ENCODE measurements at places on chromosomes 4 and X.
A peak's percentile ranks its signal among the peaks of the same experiment; 100 is the strongest.

DNA sequence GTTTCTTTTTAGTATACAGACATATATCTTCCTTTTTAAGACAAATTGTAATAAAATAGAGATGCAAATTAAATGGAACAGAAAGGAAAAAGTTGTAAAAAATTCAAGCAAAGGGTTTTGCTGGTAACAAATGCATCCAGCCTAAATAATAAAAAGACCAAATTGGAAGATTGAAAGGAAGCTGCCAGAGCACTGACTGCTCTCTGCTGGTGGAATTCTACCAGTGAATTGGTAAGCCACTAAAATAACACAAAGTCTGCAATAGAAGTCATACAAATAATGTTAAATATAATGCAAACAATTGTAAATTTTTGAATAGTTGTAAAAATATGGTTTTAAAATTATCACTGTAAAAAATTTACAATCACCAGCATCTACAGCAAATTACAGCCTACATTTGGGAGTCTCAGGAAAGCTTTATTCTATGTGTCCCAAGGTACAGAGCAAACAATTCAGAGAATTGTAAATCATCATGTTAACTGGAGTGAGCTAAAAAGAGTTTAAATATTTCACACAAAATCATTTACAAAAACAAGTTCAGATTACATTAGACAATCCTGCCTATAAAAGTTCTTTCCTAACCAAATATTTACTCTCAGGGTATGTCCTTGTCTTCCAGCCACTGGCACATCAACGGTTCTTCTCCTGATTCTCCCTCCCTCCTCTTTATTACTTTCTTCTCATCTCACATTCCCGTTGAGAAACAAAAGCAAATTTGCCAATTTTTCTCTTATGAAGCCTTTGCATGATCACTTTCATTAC lies 1322.5 kb downstream of the PCDH7 start:
- DNase-seq = no peak

DNA sequence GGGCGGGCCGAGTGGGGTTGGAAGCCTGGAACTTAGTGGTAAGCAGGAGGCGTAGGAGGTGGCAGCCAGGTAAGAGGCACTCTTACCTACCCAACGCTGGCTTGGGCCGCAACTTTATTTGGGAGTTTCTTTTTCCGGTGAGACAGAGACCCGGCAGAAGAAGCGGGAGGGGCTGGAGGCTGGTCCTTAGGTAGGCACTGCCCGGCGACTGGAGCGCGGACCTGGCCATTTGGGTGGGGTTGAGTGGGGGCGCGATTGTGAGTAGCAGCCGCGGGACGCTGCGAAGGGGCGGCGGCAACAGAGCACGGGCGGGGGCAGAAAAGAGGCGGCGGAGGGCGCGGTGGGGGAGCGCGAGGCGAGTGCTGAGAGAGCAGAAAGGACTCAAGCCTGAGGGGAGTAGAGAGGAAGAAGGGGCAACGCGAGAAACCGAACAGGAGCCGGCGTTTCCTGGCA lies 334 bp upstream of the POU4F2 start:
- DNase-seq = no peak

GRCh38 chrX:154384284-154384892 lies 5.3 kb downstream of the EMD start:
- DNase-seq = no peak

GRCh38 chrX:128781506-128781905 lies 729.3 kb upstream of the ACTRT1 start:
- peak; percentile 71 for DNase-seq

GRCh38 chrX:140298960-140299825 lies 205.7 kb downstream of the SOX3 start:
- DNase-seq = no peak

- no peak for DNase-seq
Measured at GRCh38 chr4:117400039-117400835, 314.9 kb upstream of the TRAM1L1 start.

DNA sequence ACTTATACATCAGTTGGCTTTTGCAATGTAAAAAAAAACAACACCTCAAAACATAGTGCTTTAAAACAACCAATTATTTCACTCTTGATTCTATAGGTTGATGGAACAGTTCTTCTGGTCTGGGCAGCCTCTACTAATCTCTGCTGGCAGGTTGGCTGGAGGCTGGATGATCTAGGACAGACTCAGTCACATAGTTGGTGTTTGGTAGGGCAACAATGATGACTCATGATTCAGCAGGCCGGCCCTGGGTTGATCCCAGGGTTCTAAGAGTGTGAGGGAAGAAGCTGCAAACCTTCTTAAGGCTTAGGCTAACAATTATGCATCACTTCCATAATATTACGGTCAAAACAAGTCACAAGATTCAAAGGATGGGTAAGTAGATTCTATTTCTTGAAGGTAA lies 558.2 kb downstream of the ZNF674 start:
- DNase-seq = no peak

DNA sequence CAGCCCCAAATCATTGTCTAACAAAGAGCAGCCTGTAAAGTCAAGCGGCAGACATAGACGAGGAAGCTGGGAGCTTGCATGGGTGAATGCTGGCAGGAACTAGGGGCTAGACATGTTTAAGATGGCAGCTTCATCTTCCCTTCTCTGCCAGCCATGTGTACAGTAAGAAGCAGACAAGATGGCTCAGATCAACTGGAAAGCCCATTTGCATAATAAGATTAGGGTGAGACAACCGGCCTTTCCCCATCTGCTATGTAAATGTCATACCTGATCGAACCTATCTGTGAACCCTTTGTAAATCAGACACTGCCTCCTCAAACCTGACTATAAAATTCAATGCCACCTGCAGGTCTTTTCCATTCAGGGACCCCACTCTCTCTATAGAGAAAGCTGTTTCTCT lies 22.8 kb upstream of the HADH start:
- DNase-seq = peak; percentile 41

DNA sequence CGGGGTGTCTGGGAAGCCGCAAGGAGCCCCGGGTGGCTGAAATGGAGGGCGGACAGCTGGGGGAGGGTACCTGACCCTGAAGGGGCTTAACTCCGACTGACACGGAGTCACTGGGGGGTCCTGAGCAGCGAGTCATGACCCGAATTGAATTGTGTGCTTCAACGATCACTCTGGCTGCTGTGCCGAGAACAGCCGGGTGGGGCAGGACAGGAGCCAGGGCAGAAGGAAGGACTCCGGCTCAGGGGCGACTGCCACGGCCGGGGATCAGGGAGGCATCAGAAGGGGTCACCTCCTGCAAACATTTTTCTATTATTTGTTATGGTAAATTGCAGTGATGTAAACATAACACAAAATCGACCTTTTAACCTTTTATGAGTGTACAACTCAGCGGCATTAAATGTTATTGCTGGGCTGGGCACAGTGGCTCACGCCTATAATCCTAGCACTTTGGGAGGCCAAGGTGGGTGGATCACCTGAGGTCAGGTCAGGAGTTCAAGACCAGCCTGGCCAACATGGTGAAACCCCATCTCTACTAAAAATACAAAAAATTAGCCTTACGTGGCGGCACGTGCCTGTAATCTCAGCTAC lies 21.6 kb downstream of the ZFYVE28 start:
- no peak for DNase-seq

DNA sequence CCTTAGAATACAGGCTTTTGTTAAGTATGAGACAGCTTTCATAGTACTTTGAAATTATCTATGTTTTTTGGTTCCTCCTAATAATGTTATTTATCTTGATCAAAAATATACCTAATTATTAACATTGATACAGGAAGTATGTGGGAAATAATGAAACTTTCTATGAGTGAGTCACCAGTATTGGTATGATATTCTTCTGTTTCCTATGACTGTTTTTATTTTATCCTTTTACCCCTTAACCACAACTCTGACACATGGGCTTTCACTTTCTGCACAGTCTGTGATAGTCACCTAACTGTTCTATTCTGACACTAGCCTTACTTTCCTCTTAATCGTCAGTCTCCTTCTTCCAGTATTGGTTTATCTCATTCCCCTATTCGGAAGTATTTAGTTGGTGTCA lies 4.7 kb downstream of the THAP9 start:
- no peak for DNase-seq

DNA sequence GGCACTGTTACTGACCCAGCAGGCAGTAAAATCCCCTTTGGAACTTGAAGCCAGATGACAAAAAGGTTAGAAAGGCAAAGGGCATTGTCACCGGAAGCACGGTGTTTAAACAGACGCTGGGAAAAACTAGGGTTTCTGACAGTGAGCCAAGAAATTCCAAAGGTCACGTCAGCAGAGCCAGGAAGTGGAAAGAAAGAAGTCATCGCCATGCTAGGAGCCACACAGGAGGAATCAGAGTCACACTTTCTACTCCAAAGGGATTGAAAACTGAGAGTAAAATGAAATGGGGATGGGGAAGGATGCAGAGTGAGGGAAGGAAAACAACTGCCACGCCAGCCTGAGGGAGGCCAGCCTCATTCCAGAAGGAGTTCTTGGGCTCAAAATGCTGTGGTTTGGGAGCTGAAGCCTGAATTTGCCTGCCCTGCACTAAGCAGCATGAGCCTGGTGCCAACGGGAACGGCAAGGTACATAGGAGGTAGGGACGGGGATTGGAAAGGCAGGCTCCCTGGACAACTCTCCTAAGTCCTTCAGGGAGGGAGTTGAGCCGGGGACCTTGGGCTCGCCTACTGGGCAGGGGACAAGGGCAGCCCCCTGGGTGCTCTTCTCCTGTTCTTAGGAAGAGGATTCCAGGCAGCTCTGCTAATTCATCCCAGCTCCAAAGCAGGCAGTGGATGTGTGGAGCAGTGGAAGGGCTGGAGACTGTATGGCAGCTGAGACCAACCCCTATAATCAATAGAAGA lies 66.8 kb downstream of the SOWAHB start:
- DNase-seq = no peak

- no peak for DNase-seq
Measured at GRCh38 chr4:148437439-148437838, 4.8 kb downstream of the NR3C2 start.

GRCh38 chr4:85762529-85762871 lies 287.6 kb downstream of the ARHGAP24 start:
- no peak for DNase-seq

DNA sequence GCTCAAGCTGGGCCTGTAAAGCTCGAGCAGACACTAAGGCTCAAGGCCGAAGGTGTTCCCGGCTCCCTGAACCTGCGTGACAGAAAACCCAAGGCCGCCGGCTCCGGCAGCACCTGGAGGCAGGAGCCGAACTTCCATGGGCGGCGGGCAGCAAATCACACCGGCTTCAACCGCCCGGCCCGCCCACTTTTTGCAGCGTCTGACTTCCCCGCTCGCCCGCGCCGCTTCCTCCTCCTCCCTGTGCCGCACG lies 940 bp upstream of the NSD2 start:
- DNase-seq = peak; percentile 95

GRCh38 chrX:46208225-46208854 lies 336.9 kb downstream of the ZNF674 start:
- DNase-seq = no peak

GRCh38 chrX:41085512-41085877 lies 250 bp downstream of the USP9X start:
- peak; percentile 92 for DNase-seq

GRCh38 chrX:30483996-30484395 lies 93.6 kb downstream of the TASL start:
- DNase-seq = no peak

DNA sequence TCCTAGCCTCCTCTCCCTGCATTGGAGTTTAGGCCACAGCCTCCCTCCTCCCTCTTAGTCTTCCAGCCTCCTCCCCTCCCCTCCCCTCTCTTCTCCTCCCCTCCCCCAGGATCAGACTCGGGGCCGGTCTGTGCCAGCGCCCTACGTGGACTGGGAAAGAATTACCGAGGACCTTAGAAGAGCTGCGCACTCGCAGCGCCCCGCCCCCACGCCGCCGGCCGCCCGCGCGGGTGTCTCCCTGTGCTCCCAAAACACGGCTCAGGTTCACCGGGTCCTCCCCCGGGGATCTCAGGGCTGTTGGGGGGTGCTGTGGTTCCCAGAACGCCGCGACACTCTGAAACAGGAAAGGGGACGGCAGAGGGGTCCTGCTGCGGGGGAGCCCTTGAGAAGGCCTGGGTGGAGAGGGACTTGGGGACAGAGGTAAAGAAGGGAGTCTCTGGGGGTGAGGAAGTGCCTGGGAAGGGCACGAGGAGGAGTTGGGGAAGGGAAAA lies 122.3 kb upstream of the TBL1X start:
- peak; percentile 53 for DNase-seq

- DNase-seq = no peak
Measured at GRCh38 chr4:144456196-144456595, 189.8 kb upstream of the HHIP start.

- DNase-seq = no peak
Measured at GRCh38 chr4:174423257-174423944, 98.9 kb downstream of the HPGD start.

DNA sequence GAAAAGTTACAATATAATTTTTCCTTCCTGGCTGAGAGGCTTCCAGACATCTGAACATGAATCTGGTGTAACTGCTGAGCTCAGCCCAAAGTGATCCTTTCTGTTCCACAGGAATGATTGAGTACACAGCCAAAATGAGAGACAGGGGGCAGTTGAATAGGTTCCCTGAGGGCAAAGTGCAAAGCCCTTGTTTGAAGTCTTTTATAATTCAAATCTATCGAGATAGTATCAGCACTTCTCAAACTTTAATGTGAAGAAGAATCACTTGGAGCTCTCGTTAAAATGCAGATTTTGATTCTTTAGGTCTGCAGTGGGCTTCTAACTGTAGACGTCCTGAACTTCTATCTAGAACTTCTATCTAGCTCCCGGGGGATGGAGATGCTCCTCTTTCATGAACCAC lies 54.4 kb upstream of the BMP2K start:
- no peak for DNase-seq

- peak; percentile 71 for DNase-seq
Measured at GRCh38 chr4:7124689-7125442, 57.0 kb upstream of the GRPEL1 start.

DNA sequence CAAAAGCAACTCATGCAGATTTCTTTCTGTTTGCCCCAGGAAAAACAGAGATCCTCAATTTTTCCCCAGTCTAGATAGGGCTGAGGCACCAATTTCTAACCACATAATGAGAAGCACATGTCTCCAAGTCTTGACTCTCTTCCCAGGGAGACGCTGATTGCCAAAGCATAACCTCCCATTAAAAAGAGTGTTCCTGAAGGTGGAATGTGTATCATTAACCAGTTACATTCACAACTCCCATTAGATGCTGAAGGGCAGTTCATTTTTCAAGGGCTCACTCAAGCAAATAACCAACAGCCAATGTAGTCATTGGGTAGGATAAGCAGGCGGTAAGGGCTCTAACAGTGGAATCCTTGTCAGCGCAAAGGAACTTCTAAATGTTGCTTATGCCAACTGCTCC lies 27.5 kb downstream of the TMEM47 start:
- DNase-seq = no peak

GRCh38 chrX:118143578-118143977 lies 27.0 kb upstream of the KLHL13 start:
- no peak for DNase-seq

- peak; percentile 56 for DNase-seq
Measured at GRCh38 chr4:88522702-88523324, 763 bp downstream of the PYURF start.

Data from Karpas-422 (cell line).